Stimulated activated CD8-positive, alpha-beta memory T cell treated with anti-CD3 and anti-CD28 coated beads, Interleukin-7, amount 100 ng/mL, for 1 hour (primary cell): ENCODE measurements at places on chromosomes 1 and 21.

DNA sequence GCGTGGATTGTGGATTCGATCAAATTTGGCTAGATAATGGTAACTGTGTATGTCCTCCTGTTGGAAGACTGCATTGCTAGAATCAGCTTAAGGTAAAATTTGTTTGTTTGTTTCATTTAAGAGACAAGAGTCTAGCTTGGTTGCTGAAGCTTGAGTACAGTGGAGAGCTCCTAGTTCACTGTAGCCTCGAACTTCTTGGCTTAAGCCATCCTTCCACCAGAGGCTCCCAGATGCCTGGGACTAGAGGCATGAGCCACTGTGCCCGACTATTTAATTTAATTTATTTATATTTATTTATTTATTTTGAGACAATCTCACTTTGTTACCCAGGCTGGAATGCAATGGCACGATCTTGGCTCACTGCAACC, 1.5 kb downstream of the PHACTR4 start:
- DNase-seq = no peak

GRCh38 chr1:168529518-168529917, 14.3 kb downstream of the XCL2 start:
- no peak for DNase-seq

GRCh38 chr1:21922090-21923013, 14.8 kb downstream of the HSPG2 start:
- no peak for DNase-seq

- no peak for DNase-seq
These were observed 195.2 kb downstream of the S1PR1 start for GRCh38 chr1:101431956-101432510.

DNA sequence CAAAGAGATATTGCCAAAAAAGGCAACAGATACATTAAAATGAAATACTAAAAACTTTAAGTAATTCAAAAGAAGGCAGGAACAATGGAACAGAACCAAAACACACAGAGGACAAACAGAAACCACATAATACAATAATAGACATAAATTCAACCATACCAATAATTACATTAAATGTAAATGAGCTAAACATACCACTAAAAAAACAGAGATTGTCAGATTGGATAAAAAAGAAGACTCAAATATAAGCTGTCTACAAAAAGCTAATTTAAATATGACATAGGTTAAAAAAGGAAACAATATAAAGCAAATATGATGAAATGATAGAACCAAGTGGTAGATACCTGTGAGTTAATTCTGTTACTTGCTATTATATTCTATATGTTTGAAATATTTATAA, 44.1 kb upstream of the ATP5PO start:
- no peak for DNase-seq

DNA sequence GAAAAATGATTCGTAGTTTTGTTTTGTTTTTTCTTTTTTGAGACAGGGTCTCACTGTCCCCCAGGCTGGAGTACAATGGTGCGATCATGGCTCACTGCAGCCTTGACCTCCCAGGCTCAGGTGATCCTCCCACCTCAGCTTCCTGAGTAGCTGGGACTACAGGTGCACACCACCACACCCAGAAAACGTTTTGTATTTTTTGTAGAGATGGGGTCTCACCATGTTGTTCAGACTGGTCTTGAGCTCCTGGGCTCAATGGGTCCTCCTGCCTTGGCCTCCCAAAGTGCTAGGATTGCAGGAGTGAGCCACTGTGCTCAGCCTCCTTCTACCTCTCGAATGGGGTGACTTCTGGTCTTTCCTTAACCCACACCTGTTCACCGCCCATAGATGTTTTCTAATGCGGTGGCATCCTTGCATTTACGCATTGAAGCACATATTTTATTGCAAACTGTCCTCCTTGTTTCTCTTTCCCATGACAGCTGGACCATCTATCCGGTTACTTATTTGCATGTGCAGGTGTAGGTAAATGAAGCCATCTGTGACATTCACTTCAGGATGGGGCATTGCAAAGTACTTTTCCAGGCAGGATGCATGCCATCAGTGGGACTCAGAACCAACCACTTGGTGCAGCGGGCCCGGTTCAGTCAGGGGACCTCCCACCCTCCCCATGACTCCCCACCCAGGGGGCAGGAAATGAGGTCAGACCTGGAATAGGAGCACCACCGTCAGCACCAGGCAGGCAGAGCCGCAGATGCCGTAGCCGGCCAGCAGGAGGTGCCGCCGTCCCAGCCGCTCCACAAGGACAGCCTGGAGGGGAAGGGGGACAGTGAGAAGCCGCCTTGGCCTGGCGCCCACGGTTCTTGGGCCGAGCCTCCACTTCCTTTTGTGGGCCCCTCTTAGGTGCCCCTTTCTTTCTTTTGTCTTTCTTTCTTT, 16.5 kb downstream of the SLC2A7 start:
- DNase-seq = no peak

GRCh38 chr1:6260433-6260934, 414 bp downstream of the GPR153 start:
- DNase-seq = no peak

DNA sequence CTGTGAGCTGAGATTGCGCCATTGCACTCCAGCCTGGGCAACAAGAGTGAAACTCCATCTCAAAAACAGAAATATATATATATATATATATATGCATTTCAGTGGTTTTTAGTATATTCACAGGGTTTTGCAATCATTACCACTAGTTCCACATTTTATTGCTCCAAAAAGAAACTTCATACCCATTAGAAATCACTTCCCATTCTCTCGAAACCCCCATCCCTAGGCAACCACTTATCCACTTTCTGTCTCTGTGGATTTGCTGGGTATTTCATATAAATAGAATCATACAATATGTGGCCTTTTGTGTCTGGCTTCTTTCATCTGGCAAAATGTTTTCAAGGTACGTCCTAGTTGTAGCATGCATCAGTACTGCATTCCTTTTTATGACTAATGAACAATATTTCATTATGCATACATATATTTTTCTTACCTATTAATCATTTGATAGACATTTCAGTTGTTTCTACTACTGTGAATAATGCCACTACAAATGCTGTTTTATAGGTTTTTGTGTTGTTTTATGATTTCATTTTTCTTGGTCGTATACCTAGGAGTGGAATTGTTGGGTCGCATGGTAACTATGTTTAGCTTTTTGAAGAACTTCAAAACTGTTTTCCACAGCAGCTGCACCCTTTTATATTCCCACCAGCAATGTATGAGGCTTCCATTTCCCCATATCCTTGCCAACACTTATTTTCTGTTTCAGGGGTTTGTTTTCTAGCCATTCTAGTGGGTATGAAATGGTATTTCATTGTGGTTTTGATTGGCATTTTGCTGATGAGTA, 95.9 kb downstream of the PHTF1 start:
- DNase-seq = no peak

- no peak for DNase-seq
These were observed 138.0 kb upstream of the DNAH14 start for GRCh38 chr1:224791362-224791941.

GRCh38 chr1:53409233-53409632, 50.0 kb upstream of the DMRTB1 start:
- no peak for DNase-seq

DNA sequence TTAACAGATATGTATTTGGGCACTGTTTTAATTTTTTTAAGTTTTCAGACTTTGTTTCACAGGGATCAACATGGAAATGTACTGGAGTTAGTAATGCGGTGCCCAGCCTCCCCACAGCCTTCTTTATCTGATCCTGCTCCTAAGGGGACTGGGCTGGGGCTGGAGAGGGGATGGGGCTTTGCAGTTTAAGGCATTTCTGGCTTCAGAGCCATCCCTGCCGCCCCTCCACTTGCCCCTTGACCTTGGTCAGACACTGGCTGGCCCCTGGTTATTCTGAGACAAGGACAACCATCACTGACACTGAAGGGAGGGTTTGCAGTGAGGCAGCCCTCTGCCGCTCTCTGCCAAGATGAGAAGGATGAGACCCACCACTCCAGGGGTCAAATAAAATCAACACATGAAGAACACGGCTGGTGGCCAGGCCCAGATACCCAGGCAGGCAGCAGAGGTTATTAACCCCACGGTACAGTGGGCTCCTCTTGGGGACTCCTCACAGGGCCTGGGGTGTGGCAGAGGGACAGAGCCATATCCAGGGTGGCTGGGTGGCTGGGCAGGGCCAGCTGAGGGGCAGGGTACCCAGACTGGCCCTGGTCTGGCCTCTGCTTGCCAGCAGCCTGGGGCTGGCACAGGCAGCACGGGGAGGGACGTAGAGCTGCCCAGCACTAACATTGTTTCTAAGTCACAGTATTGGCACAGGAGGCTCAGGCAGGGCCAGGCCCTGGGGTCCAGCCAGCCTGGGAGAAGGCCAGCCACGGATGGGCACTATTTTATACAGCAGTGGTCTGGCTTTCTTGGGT, 7.2 kb upstream of the UBE2U start:
- no peak for DNase-seq

GRCh38 chr1:184555665-184556641, 169.1 kb downstream of the C1orf21 start:
- DNase-seq = no peak

DNA sequence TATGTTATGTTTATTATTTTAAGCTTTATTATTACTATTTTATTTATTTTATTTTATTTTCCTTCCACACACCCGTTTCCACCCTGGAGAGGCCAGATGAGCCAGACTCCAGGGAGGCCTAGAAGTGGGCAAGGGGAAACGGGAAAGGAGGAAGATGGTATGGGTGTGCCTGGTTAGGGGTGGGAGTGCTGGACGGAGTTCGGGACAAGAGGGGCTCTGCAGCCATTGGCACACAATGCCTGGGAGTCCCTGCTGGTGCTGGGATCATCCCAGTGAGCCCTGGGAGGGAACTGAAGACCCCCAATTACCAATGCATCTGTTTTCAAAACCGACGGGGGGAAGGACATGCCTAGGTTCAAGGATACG, 468 bp upstream of the MX1 start:
- no peak for DNase-seq

GRCh38 chr1:210541680-210542358, 213.1 kb downstream of the HHAT start:
- DNase-seq = no peak

DNA sequence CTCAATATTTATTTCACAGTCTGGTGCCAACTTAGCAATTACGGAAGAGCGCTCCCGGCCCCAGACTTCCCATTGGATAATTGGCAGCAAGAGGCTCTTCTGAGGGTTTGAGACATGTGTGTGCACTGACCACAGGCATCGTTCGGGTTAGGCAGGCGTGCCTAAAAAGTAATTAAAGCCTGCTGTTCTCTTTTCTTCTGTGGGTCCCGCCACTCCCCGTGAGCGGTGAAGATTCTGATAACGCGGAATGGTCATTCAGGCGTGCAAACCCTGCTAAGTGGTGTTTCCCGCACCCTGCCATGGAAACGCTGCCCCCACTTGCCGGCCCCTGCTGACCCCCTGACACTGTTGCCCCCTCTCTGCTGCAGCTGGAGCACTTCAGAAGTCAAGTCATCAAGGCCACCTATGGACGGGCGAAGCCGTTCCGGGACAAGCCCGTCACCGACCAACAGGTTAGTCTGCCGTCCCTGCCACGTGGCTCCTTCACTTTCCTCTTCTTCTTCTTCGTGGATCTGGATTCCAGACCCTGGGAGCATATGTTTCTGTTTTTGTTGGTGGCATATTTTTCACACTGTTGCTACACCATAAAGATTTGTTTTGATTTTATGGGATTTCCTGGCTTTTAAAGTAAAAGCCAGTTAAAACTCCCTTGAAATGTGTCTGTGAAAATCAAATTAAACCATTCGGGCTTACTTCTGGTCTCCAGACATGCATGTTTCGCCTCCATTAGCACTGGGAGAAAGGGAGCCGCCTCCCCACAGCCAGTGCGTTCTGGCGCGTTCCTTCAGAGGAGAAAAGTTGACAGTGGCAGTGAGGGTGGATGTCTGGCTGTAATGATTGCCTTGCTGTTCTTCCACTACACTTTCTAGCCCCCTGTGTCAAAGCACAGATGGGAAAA, 79.9 kb downstream of the FHAD1 start:
- DNase-seq = no peak

DNA sequence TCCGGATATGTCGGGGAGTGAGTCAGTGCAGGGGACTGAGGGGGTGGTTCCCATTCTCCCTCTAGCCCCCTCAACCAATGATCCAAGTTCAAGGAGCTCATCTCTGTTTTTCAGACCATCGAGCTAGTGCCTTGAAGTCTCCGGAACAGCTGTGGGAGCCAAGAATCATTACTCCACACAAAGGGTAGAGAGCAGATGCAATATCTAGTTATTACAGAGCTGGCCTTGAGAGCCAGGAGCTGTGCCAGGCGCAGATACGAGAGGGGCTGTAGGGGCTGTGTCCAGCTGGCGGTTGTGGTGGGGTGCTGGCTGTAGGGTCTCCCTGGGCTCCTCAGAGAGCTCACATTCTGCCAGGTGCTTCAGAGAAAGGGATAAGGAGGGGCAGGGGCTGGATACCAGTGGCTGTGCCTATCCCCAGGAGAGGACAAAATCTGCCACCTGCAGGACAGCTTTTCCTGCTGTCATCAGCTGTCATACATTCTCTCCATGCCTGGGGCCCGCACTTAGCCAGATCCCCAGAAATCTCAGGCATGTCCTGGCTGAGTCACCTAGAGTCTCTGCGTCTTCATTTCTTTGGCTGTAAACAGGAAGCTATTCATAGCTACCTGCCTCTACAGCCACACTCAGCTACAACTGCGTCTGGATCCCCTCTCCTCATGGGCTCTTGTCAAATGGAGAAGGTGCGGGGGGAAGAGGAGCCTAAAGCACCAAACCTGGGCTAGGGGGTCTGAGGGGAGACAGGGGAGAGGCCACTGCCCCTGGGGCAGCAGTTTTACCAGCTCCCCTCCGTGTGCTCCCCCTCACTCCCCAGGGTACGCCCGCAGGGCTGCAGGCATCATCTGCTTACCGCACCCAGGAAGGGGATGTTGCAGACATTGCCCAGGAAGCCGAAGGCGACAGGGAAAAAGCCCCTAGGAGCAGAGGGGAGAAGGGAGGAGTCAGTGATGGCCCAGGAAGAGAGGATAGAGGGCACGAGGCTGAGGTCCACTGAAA, 2.4 kb upstream of the KISS1 start:
- DNase-seq = no peak

- no peak for DNase-seq
These were observed 70.6 kb upstream of the NEK7 start for GRCh38 chr1:198086051-198086745.
